NCI-H1417 (cell line): ENCODE measurements at places on chromosomes 13 and 19.
A peak's percentile ranks its signal among the peaks of the same experiment; 100 is the strongest.

GRCh38 chr13:96041326-96042110, 11.7 kb downstream of the UGGT2 start:
- no peak for DNase-seq

GRCh38 chr13:32682740-32683139, 96.5 kb downstream of the PDS5B start:
- DNase-seq, result no peak

GRCh38 chr19:45917421-45918091, 3.0 kb upstream of the NANOS2 start:
- DNase-seq, result no peak

DNA sequence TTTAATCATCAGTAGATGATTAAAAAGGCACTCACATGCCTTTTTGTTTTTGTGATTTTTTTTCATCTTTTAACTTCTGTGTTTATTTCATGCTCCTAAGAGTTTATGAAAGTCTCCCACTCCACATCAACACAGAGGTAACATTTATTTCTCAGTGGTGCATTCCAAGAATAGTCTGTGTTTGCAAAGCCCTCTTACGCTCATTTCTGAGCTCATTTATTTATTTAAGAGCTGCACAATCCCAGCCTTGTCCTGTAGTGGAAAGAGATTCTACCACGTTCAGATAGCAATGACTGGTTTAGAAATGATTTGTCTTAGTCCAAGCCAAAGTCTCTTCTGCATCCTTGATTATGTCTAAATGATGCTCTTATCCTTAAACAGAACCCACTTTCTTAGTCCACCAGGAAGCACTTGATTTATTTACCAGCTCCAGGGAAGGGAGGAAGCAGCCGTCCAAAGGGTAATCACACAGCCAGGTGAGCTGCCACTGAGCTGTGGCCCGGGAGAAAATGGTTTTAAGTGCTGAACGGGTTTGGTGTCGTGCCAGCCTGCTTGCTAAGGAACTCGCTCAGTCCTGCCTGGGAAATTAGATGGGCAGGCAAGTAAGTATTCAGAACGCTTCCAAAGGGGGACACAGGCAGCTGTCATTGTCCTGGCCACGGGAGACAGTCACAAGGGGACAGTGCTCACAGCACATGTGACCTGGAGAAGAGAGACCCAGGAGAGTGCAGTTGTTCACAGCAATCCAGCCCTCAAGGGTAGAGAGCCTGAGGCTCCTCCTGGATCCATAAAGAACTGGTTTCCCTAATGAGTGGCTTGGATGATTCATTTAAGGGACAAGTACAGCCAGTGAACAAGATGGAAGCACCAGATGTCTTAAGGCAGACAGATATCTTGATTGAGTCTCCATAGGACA, 131.8 kb upstream of the WASF3 start:
- peak; percentile 33 for DNase-seq

- no peak for DNase-seq
These were observed 81.2 kb downstream of the STARD13 start for GRCh38 chr13:33204130-33204927.

DNA sequence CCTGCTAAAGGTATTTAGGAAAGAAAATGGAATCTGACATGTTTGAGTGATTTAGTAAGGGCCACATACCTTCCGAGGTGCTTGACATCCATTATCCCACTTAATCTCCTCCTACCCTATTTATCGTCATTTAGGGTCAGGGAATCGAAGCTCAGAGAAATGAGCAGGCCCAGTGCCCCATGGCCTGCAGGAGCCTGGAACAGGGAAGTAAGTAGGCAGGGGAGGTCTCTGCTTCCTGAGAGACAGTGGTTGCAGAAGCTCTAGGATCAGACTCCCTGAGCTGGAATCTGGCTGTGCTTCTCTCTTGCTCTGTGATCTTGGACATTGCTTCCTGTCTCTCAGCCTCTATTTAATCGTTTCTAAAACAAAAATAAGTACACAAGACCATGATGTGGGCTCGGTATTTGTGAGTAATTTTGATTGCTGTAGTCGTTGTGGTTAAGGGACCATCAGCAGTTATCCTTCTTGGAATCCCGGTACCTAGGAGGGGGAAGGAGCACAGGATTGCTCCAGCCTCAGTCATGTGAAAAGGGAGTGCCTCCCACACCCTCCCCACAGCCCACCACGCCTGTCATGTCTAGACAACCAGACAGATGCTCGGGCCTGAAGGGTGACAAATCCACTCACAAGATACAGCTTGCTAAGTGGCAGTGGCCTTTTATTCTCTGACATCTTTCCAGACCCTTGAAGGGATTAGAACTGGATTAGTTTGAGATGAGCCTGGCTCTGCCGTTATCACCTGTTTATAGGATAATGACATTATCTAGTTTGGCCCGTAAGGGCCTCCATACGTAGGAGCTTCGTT, 169.2 kb upstream of the TSHZ3 start:
- DNase-seq, result no peak

- DNase-seq, result no peak
These were observed 27.8 kb downstream of the PIN1 start for GRCh38 chr19:9862938-9863337.

DNA sequence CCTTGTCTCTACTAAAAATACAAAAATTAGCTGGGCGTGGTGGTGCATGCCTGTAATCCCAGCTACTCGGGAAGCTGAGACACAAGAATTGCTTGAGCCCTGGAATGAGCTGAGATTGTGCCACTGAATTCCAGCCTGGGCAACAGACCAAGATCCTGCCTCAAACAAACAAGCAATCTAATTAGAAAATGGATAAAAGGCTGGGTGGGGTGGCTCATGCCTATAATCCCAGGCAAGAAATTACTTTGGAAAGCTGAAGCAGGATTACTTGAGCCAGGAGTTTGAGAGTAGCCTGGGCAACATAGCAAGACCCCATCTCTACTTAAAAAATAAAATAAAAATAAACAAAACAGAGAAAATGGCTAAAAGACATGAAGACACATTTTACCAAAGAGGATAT, 77.0 kb downstream of the CAB39L start:
- no peak for DNase-seq
